ENCODE measurements at places on chromosomes 7 and 10. TPM values are rescaled to one million over a fixed set of nuclear protein-coding genes. Genes with fewer than 3 reads are reported as not detected.

- DNase-seq = no peak
Measured at GRCh38 chr7:68107968-68108367, 1111.3 kb downstream of the TYW1 start.

- DNase-seq = no peak
Measured at GRCh38 chr10:106799776-106800175, 364.7 kb downstream of the SORCS1 start.

DNA sequence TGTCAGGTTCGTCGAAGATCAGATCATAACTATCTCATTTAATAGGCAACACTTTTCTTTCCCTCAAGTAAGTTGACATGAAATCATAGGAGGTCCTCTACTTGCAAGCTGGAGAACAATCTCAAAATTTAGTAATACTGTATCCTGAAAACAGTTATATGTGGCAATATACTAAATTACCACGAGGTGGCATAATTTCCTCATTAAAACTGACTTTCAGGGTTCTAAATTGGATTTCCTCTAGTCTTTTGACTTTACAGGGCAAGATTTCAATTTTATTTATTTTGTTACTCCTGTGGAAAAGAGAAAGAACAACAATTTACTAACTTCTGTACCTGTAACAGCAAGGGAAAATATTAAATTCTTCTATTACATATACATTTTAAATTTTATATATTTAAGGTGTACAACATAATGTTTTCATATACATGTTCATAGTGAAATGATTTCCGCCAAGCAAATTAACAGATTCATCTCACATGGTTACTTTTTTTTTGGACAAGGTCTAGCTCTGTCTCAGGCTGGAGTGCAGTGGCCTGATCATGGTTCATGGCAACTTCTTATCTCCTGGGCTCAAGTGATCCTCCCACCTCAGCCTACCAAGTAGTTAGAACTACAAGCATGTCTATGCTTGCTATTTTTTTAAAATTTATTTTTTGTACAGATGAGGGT is 53.4 kb upstream of the CYP2C18 start:
- no peak for DNase-seq

SCIN gene
- 21.1 TPM for total RNA-seq

GRCh38 chr7:132435016-132435990 is 141.0 kb downstream of the PLXNA4 start:
- no peak for DNase-seq

SPDYE16 gene
- 0.18 TPM for total RNA-seq

DNA sequence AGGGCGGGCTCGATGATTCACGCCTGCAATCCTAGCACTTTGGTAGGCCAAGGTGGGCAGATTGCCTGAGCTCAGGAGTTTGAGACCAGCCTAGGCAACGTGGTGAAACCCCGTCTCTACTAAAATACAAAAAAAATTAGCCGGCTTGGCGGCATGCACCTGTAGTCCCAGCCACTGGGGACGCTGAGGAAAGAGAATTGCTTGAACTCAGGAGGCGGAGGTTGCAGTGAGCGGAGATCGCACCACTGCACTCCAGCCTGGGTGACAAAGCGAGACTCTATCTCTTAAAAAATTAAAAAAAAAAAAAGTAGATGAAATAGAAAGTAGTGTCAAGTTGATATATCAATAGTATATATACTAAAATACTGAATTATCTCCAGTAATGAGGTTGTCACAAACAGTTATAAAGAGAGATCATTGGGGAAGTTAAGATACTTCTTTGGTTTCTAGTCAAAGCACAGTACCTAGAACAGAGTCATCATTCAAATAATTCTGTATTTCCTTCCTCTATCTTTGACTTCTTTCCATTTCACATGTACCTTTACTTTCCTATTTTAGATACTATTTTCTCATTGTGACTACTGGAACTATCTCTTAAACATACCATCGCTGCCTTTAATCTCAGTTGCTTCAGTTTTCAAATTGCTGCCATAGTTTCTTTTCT is 491.7 kb downstream of the GRM8 start:
- no peak for DNase-seq

PLXNA4 gene
- total RNA-seq = 4.3 TPM
